ENCODE measurements at places on chromosomes 1 and 21.
A peak's percentile ranks its signal among the peaks of the same experiment; 100 is the strongest.

GRCh38 chr1:176159993-176160392 lies 47.1 kb downstream of the COP1 start:
- no peak for DNase-seq

DNA sequence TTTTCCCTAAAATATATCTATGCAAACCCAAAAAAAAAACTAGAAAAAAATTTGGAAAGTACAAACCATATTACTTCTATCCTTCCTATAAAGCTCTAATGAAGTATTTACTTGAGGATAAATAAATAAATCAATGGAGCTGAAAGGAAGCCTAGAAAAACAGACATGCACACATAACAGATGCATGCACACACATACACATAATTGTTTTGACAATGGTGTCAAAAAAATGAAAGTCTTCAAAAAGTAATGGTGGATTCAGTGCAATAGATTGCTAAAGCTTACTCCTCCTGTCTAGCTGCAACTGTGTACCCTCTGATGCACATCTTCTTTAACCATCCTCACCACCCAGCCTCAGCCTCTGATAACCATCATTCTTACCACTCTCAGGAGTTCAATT lies 521.9 kb upstream of the RGS18 start:
- no peak for DNase-seq

- no peak for DNase-seq
These were observed 9.9 kb downstream of the SH2D2A start for GRCh38 chr1:156806512-156807440.

GRCh38 chr1:29990304-29990703 lies 733.1 kb downstream of the MATN1 start:
- no peak for DNase-seq

GRCh38 chr1:37890378-37891014 lies 31.1 kb upstream of the MTF1 start:
- peak; percentile 16 for DNase-seq

DNA sequence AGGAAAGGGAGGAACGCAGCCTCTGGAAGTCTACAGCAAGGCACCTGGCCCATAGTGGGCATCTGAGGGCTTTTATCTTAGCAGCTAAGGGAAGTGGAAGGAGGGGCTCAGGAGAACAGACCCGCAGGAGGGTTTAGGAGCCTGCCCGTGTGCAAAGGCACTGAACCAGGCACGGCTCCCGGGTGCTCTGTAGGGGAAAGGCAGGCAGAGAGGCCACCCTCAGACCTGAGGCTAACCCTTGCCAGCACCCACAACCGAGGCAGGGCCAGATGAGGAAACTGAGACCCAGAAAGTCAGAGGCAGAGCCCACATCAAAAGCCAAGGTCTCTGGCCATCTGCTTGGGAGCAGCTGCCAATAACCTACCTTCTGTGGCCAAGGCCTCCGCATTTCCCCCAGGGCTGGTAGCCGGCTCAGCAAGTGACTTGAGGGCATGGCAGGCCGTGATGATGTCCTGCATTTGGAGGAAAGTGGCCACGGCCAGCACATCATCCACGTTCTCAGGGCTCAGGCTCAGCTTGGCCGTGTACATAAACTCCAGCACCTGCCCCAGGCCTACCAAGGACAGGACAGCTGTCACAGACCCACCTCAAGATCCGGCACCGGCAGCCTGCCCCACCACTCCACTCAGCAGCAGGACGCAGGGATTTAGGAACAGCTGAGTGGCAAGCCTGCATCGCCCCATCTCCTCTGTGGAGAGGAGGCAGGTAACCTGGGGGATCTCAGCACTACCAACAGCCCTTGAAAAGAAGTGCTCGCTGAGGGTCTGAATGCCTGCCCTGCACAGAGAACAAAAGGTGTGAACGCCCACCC lies 29.1 kb downstream of the ZBTB17 start:
- no peak for DNase-seq

- no peak for DNase-seq
These were observed 20.2 kb downstream of the BTG2 start for GRCh38 chr1:203325418-203326091.

GRCh38 chr1:235423214-235423652 lies 56.0 kb downstream of the TBCE start:
- DNase-seq = no peak

DNA sequence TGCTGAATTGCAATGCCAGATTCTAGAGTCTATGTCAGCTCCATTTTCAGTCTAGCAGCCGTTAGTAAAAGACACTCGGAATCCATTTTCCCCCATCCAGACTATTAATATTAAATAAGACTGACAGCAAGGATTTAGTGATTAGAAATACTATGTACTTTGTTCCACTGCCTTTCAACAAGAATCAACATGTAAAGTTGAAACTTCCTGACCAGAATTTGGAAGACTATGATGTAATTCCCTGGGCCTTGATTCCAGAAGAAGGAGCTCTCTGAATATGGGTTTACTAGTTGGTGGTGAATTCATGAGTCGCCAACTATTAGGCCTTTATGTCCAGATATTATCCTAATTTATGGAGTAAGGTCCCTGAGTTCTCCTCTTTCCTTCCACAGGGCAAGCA lies 24.8 kb downstream of the KDM1A start:
- no peak for DNase-seq

GRCh38 chr21:43012596-43012995 lies 38.2 kb downstream of the PKNOX1 start:
- DNase-seq = no peak

DNA sequence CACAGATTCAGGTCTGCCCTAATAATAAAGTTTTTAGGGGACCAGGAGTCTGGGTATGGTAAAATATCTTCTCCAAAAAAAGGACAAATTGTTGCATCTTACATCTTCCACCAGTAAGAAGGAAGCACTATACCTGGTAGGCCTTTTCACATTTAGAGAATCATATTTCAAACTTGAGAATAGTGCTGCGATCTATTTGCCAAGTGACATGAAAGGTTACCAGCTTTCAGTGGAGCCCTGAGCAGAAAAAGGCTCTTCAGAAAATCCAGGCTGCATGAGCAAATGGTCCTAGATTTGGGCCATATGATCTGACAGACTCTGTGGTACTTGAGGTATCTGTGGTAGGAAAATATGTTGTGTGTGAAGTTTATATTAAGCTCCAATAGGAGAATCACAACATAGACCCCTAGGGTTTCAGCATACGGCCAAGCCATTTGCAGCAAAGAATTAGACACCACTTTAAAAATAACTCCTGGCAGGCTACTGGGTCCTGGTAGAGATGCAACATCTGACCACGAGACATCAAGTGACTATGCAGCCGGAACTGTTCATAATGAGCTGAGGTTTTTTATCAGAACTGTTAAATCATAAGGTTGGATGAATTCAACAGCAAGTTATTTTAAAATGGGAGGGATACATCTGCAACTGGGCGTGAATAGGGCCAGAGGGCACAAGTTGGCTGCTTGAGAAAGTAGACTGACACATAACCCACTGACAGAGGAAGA lies 38.6 kb upstream of the CCDC190 start:
- no peak for DNase-seq

GRCh38 chr1:207992677-207993236 lies 81.8 kb upstream of the CD34 start:
- DNase-seq = no peak

Data from NCI-H1417 treated with DMSO at 0.1 percent for 48 hours (cell line).